Activated CD8-positive, alpha-beta memory T cell treated with anti-CD3 and anti-CD28 coated beads for 48 hours (primary cell): ENCODE measurements at places on chromosomes 7 and 10.

GRCh38 chr10:6578795-6579182 lies 1.3 kb downstream of the PRKCQ start:
- DNase-seq = no peak

DNA sequence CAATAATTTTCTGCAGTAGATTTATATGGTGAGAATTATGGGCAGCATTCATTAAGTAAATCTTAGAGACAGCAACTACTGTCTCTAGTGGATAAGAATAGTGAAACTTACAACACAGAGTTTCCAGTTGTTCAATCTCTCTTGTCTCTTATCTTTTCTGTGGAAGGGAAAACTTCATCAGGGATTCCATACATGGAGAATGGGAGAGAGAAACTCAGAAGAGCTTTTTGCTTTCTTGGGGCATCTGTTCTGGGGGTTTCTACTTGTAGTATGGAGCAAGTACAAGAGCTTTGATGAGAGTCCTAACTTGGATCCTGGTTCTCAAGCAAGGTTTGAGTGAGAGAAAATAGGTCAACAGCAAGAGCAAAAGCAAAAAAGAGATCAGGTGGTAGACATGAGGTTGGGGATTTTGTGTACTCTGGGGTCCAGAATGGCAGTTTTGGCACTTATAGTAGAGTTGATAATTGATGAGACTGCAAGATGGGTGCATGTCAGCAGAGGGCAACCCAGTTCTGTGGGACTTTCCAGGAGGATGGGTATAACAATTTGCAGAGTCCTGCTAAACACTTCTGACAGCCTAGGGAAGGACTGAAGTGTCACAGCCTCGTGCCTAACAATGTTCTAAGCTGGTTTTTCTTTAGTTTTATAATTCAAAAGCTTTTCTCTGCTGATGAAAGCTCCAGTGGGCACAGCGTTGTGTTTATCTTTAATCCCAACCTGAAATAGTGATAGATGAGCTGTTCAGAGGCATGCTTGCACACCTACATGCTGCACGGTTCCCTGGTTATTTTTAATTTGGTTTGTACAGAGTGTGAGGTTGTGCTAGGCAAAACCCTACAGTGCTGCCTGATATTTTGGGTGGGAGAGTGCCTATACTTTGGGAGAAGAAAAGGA lies 32.0 kb upstream of the STRIP2 start:
- no peak for DNase-seq

- no peak for DNase-seq
These were observed 7.6 kb upstream of the FAM180A start for GRCh38 chr7:135756191-135756590.

DNA sequence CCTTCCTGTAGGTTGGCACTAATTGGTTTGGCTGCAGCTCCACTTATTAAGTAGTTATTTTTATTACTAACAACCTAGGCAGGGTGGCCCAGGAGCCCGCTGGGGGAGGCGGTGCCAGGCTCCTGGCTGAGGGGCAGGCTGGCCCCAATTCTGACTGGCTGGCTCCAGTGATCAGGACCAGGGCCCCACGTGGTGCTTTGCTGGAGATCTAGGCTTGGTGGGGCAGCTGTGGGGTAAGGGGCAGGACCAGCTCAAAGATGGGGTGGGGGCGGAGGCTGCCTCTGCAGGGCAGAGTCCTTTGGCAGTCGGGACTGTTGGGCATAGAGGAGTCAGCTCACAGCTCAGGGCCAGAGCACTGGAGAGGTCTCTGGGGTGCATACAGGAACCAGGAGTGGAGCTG lies 2.4 kb downstream of the ASL start:
- DNase-seq = no peak

DNA sequence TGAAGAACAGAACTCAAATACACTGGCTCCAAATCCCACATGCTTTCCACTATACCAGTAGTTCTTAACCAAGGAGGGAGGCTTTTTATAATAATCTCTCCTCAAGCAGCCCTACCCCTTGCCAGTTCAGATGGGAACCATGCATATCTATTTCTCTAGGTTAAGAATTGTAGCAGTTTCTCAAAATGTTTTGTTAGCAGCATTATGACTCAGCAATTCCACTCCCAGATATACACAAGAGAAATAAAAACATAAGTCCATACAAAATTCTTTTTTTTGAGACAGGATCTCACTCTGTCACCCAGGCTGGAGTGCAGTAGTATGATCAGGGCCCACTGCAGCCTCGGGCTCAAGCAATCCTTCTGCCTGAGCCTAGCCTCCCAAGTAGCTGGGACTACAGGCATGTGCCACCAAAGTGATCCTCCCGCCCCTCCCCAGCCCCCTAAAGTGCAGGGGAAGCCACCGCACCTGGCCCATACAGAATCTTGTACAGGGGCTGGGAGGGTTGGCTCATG lies 18.1 kb downstream of the YWHAG start:
- no peak for DNase-seq

GRCh38 chr10:2660276-2660675 lies 407.1 kb upstream of the PFKP start:
- no peak for DNase-seq

DNA sequence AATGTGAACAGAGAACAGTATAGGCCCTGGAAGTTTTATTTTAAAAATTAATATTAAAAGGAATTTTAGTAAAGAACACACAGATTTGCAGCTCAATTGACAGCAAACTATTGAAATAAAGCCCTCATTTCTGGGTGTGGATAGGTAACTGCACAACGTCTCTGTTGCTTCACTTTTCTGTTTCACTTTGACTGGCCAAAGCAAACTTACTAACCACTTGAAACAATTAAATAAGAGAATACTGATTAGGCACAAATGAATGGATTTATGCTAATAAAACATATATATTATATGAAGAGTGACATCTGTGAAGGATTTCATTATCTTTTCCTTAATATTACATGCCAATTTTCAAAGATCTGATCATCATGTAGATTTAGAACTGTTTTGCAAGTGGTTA lies 11.9 kb downstream of the ZNF804B start:
- DNase-seq = no peak

DNA sequence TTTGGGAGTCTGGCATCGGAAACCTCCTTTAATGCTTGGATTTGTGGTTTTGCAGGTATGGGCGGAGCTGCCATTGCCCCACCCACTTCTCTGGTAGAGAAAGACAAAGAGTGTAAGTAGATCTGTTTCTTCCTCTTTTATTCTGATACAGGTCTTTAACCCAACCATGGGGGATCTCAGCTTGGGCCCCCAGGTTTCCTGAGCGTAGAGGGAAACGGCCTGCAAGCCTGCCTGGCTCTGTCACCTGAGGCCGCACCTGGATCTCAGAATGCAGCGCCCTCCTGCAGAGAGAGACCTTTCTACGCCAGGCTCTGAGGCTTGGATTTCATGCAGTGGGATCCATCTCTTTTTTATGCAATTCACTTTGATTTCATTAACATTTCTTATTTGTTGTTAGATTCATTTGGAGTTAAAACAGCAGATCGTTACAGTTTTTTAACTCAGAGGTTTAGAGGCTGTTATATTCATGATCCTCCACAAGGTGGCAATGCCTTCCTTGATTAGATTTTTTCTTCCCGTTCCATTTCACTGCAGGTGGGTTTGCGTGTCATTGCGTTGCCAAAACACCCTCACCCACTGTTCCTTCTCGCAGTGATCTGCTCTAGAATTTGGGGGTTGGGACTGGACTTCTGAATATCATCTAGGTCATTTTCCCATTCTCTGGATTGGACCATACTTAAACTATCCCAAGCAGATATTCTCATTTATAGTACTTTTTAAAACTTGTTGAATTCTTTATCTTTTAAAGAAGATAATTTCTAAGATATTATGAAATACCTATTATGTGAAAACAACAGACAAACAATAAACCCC lies 20.0 kb downstream of the RBM17 start:
- DNase-seq = no peak

GRCh38 chr10:132548869-132549268 lies 11.3 kb downstream of the INPP5A start:
- DNase-seq = no peak

- DNase-seq = no peak
These were observed 87.7 kb upstream of the EGR2 start for GRCh38 chr10:62903828-62904227.

DNA sequence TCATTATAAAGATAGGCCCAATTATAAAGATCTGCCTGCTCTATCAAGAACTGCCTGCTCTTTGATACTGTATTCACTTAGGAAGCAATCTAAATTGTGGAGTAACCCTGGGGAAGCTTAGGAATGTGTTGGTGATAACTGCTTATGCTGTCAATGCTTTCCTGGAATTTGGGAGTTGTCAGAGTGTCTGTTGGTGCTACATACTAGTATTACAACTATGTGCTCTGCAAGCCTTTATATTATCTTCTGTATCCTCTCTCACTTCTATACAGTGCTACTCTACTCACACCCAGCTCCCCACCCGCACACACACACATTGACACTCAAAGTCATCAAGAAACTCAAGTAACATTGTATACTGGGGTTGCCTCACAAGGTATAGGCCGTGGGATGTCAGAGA lies 6.1 kb downstream of the ZNF277 start:
- no peak for DNase-seq

DNA sequence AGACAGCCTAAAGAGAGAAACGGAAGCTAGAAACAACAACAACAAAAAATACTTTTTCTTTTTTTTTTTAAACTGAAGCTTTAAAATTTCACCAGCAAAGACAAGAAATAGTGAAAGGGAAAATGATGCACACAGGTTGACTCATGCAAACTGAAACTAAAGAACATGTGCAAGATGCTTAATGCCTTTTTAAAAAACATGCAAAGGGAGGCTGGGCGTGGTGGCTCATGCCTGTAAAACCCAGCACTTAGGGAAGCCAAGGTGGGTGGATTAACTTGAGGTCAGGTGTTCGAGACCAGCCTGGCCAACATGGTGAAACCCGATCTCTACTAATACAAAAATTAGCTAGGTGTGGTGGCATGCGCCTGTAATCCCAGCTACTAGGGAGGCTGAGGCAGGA lies 15.1 kb upstream of the CUBN start:
- DNase-seq = peak; percentile 4
